ENCODE measurements at places on chromosomes 12 and 14.
A peak's percentile ranks its signal among the peaks of the same experiment; 100 is the strongest.

DNA sequence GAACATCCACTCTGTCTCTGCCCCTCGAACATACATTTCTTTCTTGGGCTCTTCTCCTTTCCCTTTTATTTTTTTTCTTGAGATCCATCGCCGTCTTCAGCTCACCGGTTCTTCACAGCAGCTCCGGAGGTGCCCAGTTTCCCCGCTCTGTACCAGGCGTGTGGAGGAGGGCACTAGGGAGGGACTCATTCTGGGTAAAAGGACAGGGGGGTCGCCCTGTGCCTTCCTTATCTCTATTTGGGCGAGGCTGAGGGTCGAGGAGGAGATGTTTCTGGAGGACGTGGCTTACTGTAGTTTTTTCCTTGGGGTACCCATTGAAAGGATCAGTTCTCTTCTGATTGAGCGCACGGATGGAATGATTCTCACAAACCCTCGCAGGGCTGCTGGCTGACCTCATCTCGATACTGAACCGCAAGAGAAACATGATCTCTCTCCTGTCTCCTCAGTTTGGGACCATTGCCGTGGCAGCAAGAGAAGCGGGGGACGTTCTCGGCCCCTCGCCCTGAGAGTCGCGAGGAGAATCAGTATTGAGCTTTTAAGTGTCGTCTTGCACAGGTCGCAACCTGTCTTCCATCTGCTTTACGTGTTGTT, 386 bp downstream of the LIN52 start:
- DNase-seq, result no peak

GRCh38 chr14:104750056-104750752, 2.7 kb upstream of the SIVA1 start:
- no peak for DNase-seq

GRCh38 chr12:122851820-122852219, 16.6 kb downstream of the HIP1R start:
- DNase-seq, result no peak

GRCh38 chr12:120630104-120630892, 10.1 kb upstream of the CABP1 start:
- peak; percentile 27 for DNase-seq

- no peak for DNase-seq
Measured at GRCh38 chr14:76946753-76947077, 81.8 kb downstream of the IRF2BPL start.

DNA sequence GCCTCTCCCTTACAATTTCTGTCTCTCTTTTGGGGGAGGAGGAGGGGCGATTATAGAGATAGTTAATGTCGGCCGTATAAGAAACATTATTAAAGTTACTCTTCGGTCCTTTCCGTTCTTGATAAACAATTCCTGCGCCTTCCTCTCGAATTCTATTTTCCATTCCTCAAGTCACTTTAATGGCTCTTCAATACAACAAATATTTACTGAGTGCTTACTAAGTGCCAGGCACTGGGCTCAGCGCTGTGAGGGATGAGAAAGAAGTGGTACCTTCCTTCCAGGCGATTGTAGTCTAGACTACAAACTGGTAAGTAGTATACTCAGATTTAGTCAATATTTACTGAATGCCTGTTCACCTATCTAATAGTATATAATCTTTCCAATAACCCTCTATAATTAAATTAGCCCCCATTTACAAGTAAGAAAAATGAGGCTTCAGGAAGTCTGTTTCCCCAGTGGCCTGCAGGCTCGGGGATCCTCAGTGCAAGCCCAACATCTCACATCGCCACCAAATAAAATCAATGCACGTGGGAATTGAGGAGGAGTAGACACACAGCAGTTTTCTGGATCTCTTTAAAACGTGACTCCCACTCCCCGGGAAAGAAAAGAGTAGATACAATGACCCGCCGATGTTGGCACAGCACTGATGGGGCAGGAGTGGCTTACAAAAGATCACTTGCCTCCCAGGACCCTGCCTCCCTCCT, 589 bp upstream of the ZNF219 start:
- DNase-seq, result peak; percentile 21

DNA sequence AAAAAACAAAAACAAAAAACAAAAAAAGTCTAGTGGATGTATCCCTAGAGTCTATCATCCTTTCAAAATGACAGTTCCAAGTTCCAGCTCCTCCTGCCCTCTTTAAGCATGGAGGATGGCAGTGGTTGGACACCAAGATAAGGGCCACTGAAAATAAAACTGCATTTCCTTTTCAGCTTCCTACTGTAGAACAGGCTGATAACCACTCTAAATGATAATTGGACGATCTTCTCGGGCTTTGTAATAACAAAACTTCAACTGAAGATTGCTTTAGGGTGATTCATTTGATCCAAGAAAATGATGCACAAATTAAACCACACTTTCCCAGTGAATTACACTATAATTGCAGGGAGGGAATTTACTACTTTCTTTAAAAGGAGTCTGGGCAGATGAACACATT, 42.2 kb upstream of the CRACR2A start:
- DNase-seq, result no peak

GRCh38 chr14:105471297-105471821, 3.3 kb upstream of the CRIP2 start:
- no peak for DNase-seq

GRCh38 chr14:100052819-100053218, 12.4 kb upstream of the EVL start:
- no peak for DNase-seq

GRCh38 chr12:106766393-106766826, 8.1 kb upstream of the RIC8B start:
- DNase-seq, result peak; percentile 45

DNA sequence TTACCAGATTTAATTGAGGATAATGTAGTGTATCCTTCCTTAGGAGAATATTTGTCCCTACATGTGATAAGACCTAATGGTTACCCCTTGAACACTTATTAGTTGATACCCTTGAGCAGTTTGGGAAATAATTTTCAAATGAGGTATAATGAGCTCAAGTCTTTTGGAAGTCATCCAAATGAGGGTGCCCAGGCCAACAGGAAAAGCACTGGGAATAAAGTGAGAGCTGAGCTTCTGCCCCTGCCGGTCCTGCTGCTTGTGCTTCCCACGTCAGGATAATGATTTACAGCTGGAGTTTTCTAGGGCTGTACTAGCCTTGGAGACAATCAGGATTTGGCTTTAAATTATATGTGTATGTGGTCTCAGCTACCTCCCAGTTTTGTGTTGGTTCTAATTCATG, 178.8 kb upstream of the FRMD6 start:
- DNase-seq, result no peak

GRCh38 chr12:56087220-56087619, 7.3 kb downstream of the ERBB3 start:
- DNase-seq, result peak; percentile 49

- DNase-seq, result no peak
Measured at GRCh38 chr14:52044791-52045522, 23.9 kb downstream of the NID2 start.

DNA sequence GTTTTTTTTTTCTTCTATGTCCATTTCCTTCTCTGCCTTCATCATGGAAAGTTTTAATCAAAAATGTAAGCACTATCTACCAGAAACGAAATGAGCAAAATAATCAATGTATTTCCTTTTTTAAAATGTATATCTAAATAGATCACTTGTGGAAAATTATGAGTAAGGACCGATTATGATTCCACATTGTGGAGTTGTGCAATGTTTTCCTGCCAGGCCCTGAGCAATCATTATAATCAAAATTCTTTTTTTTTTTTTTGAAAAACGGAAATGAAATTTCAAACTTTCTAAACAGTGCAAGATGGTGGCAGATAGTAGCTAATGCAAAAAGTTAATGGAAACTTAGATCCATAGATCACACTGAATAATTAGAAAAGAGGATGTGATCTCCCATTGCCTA, 1074.6 kb upstream of the TMEM132C start:
- DNase-seq, result no peak

DNA sequence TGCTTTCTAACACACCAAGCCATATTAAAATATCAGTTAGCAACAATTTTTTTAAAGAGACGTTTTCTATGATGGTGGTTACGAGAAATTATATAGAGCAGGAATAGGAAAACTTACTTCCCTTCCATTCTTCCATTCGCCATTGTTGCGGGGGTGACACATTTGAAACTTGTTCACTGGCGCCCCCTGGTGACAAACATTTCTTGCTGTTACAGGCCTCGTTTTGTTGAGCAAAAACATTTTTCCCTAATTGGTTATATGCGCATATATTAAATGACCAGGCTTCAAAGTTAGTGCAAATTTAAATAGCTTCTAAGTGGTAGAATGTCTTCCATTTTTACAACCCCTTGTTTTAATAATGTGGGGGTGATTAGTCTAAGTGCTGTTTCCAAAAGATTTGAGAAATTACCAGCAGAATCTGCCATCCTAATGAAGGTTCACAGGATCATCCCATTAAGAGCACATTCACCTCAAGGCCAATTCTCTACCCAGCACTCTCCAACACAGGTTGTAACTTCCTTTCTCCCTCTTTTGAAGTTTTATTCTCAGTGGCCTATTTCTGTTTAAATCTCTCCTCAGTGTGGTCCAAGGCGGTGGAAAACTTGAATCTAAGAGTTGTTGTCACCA, 1124.7 kb downstream of the FLRT2 start:
- peak; percentile 20 for DNase-seq

DNA sequence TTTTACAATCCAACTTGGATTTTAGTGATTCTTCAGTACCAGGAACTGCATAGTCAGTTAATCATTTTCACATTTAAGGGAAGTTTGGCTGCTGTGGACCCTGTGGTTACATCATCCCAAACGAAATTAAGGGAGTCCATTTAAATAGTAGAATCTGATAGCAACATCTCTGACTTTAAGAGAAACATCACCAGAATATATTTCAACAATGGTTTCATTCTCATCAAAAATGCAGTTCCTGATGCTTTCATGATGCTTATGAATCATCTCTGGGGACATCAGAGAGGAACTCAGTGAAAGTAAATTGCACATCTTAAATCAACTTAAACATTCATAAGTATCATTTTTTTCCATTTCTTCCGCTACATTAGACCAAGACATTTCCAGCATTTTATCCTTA, 1170.7 kb downstream of the FSCB start:
- no peak for DNase-seq

GRCh38 chr14:32472076-32472475, 143.0 kb downstream of the AKAP6 start:
- DNase-seq, result no peak

GRCh38 chr12:62288328-62288727, 28.1 kb downstream of the USP15 start:
- DNase-seq, result no peak

- DNase-seq, result peak; percentile 57
Measured at GRCh38 chr14:93984987-93985410, 8.6 kb upstream of the ASB2 start.

DNA sequence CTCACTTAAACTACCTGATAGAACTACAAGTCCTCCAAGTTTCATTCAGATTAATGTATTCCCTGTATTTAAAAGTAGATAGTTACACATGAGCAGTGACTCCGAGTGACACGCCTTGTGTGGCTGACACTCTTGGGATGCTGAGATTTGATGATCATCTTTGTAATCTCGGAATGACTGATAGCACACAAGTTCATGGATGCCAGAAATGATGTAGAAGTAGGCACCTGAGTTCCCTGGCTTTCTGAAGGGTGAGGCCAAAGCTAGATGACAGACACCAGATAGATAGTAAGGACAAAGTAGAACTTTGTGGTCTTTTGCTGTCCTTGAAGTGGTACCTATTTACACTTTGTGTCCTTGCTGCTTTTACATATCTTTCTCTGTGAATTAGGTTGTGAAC, 491.2 kb downstream of the PCNX1 start:
- DNase-seq, result no peak

DNA sequence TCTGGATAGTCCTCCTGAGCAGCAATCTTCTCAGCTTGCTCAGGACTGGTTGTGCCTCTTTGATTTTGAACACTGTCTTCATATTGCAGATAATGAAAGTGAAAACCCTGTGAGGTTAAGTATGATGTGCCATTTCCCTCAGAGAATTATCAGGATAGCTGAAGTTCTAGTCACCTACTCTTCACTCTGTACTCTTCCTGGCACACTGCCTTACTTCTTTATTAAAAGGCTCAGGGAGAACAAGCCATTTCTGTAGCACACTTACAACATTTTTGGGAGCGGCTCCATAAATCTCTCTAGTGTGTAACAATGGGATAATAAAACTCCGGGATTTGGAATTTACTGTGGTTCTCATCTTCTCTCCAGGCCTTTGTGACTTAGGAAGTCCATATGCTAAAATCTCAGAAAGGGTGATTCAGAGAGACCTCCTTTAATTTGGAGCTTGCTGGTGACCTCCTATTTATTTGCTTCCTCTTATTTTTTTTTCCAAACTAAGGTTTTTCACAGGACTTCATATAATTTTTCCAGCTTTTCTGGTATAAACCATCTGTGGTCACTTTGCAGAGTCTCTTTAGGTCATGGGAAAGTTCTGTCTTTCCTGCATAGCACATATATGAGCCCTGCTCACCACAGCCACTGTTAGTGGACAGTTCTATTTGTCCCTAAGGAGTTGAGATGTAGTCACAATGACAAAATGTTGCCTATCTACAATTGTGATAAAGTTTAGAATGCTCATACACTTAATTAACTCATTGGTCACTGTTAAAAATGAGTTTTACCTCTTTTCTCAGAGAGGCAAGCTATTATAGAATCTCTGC, 53.5 kb upstream of the LDHB start:
- DNase-seq, result no peak

GRCh38 chr12:128267651-128268378, 845 bp downstream of the TMEM132C start:
- DNase-seq, result no peak

GRCh38 chr12:40693207-40693821, 1.1 kb downstream of the CNTN1 start:
- DNase-seq, result peak; percentile 53

- DNase-seq, result no peak
Measured at GRCh38 chr12:76708296-76708695, 55.6 kb upstream of the ZDHHC17 start.

DNA sequence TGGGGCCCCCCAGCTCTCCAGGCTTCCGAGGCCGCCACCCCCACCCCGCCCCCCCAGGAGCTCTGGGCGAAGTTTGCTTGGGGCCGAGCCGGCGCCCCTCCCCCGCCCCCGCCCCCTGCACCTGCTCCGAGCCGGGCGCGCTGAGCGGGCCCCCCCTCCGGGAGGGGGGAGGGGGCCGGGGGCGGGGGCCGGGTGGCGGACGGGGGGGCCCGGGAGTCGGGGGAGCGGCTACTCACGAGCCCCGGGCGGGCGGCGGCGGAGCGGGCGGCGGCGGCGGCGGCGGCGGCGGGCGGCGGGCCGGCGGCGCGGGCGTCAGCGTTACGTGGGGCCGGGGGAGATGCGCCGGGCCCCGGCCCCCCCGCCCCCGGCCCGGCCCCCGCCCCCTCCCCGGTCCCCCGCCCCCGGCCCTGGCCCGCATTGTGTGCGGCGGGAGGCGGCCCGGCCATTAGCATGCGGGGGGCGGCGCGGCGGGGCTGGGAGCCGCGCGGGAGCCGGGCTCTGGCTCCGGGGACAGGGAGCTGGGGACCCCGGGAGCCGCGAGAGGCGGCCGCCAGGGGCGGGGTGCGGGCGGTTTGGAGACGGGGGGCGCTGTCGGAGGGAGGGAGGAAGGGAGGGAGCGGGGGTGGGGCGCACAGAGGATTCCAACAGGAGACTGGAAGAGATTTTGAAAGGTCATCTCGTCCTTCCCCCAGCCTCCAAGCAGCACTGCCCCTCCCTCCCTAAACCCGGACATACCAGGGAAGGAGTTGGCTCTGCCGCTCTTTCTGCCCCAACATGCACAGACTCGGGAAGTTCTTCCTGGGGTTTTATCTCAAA, at the start of gene ZNF219:
Gene ZNF219, minus strand, starts transcription at position 580 of the 816 bp plus-strand sequence. CDS start 5,064 bp downstream, outside the sequence.
- DNase-seq, result peak; percentile 32

All from pons (tissue), 1 donor.